ENCODE measurements at places on chromosomes 7 and 10.

GRCh38 chr10:50937230-50937907, 51.9 kb upstream of the A1CF start:
- peak; percentile 15 for DNase-seq

DNA sequence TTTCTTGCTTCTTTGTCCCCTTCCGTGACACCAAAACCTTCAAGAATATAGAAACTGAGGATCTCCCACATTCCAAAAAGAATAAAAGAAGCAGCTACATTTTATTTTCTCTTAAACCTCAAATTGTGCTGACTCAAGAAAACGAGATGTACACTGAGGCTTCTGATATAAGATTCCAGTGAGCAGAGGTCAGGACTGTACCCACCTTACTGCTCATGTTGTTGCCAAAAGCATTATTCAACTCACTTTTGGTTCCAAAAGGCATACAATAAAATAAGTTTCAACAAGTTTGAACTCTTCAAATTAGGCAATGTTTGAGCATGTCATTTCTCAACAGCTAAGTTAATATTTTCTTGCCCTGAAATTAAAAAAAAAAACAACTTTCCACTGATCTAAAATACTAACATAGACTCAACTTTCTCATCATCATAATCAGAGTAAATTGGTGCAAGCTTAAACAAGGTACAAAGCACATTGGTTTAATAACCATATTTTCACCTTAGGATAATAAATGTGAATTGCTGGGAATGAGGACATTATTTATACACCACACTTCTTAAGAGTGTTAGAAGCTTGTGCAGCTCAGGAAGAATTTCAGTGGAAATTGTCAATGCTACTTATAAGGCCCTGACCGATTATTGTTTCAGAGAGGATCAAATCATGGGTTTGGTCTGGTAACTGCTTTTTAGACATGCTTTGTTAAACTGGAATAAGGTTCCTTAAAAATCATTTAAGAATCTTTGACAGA, 629.0 kb upstream of the IGFBP3 start:
- no peak for DNase-seq

DNA sequence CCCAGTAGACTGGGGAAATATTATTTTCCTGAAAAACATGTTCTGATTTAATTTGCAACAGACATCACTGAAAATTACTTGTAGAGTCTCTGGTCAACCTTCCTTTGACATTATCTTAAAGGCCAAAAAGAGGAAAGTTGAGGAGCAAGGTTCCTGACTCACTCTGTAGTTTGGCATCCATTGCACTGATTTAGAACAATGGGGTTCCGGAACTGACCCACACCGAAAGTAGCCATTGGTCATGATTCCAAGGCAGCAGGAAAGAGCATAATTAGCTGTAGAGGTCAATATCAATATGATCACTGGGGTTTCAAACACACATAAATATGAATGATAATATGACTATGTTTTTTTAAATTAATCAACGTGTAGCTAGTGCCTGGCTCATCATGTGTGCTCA, 65.8 kb downstream of the DNMBP start:
- DNase-seq, result no peak

DNA sequence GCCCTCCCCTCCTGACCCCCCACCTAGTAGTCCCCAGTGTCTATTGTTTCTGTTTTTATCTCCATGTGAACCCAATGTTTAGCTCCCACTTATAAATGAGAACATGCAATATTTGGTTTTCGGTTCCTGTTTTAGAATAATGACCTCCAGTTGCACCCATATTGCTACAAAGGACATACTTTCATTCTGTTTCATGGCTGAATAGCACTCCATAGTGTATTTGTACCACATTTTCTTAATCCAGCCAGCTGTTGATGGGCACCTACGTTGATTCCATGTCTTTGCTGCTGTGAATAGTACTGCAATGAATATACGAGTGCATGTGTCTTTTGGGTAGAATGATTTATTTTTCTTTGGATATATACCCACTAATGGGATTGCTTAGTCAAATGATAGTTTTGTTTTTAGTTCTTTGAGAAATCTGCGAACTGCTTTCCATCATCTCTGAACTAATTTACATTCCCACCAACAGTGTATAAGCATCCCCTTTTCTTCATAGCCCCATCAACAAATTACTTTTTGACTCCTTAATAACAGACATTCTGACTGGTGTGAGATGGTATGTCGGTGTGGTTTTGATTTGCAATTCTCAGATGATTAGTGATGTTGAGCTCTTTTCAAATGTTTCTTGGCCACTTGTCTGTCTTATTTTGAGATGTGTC, 128.4 kb upstream of the PHYHIPL start:
- no peak for DNase-seq

DNA sequence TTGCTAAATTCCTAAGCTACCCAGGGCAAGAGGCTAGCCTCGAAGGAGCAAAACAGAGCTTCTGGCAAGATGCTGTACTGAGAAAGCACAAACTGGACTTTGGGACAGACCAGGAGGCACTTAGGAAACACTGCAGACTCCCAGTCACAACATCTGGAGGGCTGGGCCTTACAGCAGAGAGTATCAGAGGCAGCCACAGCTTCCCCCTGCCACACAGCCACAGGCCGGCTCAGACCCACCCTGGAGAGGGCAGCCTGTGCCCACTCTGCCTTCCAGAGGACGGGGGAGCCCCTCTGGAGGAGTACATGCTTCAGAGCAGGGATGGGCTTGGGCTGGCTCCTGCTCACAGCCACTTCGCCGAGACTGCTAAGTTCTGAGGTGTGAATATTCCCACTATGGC, 17.4 kb downstream of the ESYT2 start:
- no peak for DNase-seq

DNA sequence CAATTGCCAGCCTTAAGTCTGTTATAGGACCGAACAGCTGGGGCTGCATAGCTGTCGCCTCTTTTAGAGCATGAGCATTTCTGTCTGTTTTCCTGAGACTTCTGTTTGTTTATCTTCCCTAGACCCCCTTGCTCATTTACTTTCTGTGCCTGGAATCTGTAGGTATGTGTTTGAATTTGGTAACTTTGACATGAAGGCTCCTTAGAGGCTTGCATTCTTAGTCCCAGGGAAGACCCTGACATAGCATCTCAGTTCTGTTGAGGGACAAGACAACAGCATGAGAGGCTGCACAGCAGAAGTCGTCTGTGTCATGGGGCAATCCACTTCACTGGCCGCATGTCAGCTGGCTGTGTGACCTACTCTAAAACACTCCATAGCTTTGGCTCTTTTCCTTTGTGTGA, 58.7 kb downstream of the KLHDC10 start:
- no peak for DNase-seq

- no peak for DNase-seq
Measured at GRCh38 chr10:64873959-64874358, 1352.8 kb downstream of the REEP3 start.

DNA sequence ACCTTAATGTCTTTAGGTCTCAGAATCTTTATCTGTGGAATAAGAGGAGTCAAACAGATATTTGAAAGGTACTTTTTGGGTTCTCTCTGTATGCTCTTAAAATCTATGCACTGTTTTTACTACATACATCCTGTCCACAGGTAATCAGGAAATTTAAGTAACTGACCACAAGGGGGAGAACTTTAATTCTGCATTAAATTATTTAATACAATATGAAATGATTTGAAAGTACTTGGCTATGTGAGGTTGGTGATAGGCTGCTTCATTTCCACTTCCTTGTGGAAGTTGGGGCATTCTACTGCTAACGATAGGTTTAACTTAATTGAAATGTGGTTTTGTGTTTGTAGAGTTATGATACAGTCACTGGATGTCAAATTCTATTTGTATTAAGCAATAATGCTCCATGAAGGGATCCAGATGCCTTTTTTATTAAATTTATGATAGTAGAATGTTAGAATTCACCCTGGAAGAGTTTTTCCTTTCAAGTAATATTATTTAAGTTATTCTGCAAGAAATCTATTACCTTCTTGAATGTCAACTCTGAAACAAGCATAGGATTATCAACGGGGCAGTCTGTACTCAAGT, 6.0 kb downstream of the TEX47 start:
- DNase-seq, result peak; percentile 38

GRCh38 chr7:78134256-78134655, 335.7 kb downstream of the PHTF2 start:
- peak; percentile 71 for DNase-seq

DNA sequence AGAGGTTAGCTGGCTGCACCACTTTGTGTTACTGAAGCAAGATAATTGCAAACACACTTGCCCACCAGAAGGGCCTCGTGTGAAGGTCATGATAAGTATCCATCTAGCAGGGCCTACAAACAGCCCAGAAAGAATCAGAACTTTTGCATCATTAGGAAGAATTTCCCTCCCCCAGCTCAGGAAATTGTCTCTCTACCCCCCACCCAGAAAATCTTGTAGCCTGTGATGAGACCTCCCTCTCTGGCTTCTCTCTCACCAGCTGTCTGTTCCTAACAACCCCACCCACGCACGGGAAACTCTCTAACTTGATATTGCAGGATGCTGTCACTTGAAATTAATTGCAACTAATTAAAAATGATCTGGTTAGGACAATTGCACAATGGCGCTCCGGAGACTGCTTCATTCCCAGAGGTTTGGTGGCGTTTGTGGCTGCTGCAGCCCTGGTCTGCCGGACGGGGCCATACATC, 34.5 kb downstream of the ZNF503 start:
- DNase-seq, result no peak

GRCh38 chr10:43978091-43978490, 329.4 kb upstream of the ZNF32 start:
- DNase-seq, result no peak

GRCh38 chr7:103766660-103767059, 222.8 kb downstream of the RELN start:
- DNase-seq, result no peak

DNA sequence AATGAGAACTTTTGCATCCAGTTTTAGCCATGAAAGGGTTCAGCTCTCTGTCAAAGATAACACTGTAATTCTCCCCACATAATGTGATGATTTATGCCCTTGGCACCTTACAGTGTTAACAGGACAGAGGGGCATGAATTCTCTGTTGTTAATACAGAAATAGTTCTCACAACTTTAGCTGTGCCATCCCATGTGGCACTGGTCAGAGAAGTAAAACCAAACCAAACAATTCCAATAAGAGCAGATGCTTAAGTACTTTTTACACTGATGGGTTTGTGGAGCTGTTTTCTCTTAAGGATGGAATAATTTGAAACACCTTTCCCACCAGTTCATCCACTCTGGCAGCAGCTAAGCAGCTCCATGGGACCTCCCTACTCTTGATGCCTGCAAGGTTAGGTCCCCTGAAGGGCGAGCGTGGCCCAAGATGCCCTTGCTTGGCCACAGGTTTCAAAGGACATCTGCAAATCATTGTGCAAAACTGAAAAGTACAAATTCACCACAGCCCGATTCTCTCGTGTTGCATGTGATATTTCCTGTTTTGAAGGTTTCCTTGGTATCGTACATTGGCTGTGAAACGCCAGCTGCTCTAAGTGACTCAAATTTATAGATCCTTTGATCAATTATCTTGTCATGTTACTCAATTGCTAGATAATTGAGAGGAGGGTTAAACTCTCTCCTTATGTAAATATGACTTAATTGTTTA, 82.5 kb upstream of the CREB5 start:
- DNase-seq, result no peak

- no peak for DNase-seq
Measured at GRCh38 chr10:29987471-29987870, 71.9 kb downstream of the JCAD start.

All from kidney glomerular epithelial cell (primary cell).